Retina (tissue), 1 donor: ENCODE measurements at places on chromosomes 12 and 14.

DNA sequence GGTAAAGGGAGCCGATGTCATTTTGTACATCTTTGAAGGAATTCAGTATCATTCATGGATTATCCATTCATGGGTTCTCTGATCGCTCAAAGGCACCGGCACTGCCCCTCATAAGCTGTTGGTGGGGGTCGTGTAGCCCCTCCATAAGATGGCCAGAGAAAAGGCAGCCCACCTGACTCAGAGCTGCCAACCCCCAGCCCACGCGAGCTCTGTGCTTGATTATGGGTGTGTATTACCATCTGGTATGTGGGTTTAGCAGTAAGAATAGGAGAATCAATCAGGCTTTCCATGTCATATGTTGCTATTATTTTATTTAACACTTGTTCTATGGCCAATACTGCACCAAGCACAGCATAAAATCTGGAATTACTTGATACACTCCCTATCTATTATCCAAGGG, 32.1 kb upstream of the AMIGO2 start:
- no peak for DNase-seq

DNA sequence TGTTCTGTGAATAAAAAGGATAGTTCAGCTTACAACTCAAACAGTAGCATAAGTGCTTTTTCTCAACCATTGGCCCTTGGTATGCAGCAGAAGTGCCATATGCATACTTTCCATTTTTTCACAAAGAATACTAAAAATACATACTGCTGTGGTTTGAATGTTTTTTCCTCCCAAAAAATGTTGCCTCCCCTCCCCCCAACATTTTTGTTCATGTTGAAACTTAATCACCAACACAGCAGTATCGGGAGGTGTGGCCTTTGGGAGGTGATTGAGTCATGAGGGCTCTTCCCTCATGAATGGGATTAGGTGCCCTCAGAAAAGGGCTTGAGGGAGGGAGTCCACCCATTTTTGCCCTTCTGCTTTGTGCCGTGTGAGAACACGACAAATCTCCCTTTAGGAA, 198.6 kb downstream of the ESR2 start:
- DNase-seq: no peak

GRCh38 chr12:115362339-115362976, 678.5 kb upstream of the TBX3 start:
- DNase-seq: no peak

DNA sequence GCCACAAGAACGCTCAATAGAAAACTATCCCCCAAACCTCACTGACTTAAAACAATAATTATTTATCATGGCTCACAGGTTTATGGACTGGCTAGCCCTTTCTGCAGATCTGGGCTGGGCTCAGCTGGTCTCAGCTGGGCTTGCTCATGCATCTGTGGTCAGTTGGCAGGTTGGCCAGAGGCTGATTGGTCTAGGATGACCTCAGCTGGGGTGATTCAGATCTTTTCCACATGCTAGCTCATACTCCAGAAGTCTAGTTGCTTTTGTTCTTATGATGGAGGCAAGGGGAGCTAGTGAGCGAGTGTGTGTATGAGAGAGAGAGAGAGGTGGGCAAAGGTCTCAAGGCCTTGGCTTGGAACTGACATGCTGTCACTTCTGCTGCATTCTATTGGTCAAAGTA, 181.2 kb upstream of the NRXN3 start:
- peak; percentile 37 for DNase-seq

- no peak for DNase-seq
Observed at GRCh38 chr12:14691560-14691959, 4.8 kb downstream of the GUCY2C start.

DNA sequence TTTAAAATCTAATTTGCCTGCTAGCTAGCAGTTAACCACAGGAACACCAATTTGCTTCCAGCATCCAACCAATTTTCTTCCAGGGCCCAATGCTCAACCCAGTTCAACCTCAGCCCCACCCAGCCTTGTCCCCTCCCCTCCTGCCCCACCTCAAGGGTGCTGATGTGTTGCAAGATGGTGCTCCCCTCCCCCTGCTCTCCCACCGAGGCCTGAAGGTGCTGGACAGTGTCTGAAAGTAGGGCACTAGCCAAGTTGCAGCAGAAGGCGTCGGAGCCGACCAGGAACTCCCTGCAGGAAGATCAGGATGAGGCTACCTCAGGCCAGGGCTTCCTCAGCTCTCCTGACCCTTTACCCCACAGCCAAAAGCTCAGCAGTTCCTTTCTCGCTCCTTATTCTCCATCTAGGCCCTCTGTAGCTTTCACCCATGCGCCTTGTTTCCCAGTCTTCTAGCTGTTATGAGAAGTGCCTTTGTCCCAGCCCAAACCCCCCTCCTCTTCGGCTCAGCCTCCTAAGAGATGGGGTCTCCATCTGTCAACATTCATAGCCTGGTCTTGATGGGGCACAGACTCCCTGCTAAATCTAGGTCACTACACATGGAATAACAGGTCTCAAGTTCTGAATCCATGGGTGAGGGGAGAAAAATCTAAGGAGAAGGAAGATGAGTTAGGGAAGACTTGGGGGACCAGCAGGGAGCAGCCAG, 3.6 kb downstream of the STAT6 start:
- DNase-seq: peak; percentile 64

- DNase-seq: no peak
Observed at GRCh38 chr14:34231626-34232025, 230.4 kb downstream of the SPTSSA start.

DNA sequence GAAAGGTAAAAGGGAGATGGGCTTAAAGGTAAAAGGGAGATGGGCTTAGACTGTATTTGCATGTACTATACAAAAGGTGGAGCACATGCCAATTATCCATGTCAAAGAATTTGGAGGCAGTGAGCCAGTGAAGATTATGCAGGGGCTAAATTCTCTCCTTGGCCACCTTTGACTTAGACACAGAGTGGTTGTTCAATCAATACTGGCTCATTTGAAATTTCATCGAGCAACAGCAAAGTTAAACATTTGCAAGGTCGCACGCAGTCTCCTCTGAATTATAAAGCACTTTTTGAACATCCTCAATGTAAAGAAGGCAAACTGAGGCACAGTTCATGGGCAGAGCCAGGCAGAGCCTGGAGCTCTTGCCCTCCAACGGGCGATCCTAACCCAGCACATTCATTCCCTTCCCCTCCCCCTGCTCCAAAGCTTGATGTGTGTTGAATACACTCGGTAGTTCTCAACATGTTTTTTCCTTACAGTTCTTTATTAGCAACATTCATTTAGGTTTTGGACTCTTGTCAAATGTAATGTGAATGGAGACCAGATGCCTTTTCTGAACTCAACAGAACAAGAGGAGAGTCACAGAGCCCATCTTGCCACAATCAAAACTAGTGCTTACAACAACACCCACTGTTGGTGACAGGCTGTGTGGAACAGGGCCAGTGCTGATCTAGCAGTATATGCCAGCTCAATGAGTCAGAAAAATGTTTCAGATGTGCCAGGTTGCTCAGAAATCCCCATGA, 169.7 kb upstream of the G2E3 start:
- no peak for DNase-seq
